Stomach (tissue), 19 donors: ENCODE measurements at places on chromosomes 2 and 18. TPM values are rescaled to one million over a fixed set of nuclear protein-coding genes. Genes with fewer than 3 reads are reported as not detected.

DNA sequence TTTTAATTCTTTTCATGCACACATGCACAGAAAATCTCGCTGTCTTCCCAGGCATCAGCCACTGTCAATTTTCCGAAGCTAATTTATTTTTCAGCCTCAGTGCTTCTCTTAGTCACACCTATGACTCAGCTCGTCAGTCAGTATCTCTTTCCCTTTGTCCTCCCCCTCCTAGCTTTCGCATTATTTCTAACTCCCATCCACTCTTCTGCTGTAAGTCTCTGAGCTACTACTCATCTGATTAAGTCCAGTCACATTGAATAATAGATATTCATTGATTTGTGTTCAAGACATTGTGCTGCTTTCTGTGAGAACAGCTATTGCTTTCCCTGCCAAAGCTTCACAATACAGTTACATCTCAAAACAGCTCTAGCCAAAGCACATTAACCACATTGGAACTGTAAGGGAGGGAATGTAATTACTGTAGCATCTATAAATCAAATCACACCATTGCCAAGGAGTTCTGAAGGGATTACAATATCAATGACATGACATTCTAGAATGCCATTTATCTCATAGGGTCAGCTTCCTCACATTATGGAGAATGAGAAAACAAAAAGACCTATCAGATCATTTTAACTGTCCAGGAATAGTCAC lies 89.4 kb downstream of the SCN3A start:
- peak; percentile 23 for DNase-seq

GRCh38 chr2:47778698-47779425 lies 4.1 kb upstream of the MSH6 start:
- DNase-seq, result no peak

DNA sequence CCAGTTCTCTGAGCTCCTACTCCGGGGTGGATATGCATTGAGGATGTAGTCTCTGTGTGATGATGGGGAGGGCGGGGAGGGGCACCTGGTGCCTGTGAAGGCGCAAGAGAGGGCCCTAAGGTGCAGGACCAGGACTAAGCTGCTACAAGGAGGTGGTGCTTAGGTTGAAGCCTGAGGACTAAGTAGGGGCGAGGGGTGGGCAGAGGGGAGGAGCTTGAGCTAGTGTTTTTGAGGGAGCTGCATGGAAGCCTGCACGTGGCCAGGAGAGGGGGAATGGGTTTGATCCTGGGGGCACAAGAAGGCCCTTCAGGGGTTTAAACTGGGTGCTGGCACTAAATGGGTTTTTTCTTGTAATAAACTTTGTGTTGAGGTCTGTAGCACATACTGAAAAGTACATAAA lies 105.0 kb downstream of the UGGT1 start:
- no peak for DNase-seq

DNA sequence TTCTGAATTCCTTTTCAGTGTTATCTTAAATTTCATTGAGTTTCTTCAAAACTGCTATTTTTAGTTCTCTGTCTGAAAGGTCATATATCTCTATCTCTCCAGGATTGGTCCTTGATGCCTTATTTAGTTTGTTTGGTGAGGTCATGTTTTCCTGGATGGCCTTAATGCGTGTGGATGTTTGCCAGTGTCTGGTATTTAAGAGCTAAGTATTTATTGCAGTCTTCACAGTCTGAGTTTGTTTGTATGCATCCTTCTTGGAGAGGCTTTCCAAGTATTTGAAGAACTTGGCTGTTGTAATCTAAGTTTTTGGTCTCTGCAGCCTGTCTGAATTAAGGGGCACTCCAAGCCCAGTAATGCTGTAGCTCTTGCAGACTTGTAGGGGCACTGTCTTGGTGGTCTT lies 249.3 kb downstream of the ZNF385B start:
- DNase-seq, result peak; percentile 47

- no peak for DNase-seq
Observed at GRCh38 chr2:231001921-231002320, 6.0 kb downstream of the SPATA3 start.

Gene ATRAID
- polyA plus RNA-seq, result 140 TPM

Gene CROCC2
- 0.03 TPM for polyA plus RNA-seq

Gene MDH1
- polyA plus RNA-seq, result 199 TPM

Gene PSMD1
- polyA plus RNA-seq, result 50.7 TPM
